ENCODE measurements at places on chromosomes 7 and 10. TPM values are rescaled to one million over a fixed set of nuclear protein-coding genes. Genes with fewer than 3 reads are reported as not detected.

GRCh38 chr10:4131407-4132215, 346.6 kb upstream of the KLF6 start:
- H3K27ac ChIP-seq, result no peak overlapping the region
- peak; percentile 75 for DNase-seq
- H3K27me3 ChIP-seq, result no peaks in the 10 kb centered on the region
- H3K4me3 ChIP-seq, result no peak overlapping the region

SPDYE2 gene
- total RNA-seq, result not detected

DNA sequence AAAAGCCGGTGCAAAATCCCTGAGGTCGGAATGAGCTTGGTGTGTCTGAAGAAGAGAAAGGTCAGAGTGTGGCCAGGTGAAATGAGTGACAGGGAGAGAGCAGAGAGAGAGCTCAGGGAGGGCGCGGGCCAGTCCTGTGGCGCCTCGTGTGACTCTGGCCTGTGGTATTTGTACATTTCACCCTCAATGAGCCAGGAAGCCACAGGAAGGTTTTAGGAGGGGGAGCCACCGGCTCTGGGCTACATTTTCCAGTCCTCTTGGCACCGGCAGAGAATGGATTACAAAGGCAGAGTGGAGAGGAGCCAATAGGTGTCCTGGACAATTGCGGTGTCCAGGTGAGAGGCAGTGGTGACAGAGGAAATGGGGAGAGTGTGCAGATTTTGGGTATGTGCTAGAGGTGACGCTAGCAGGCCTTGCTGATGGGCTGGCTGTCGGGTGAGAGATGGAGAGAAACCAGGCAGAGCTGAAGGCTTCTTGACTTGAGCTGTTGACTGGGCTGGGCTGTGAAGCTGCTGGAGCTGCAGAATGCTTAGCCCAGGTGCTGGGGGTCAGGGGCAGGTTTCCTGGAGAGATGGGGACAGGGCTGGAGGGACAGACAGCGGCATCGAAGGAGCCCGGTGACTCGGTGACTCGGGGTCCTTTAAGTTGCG, 38.1 kb downstream of the COL13A1 start:
- no peak for DNase-seq
- H3K27ac ChIP-seq, result no peak overlapping the region
- H3K4me1 ChIP-seq, result no peaks in the 10 kb centered on the region

GRCh38 chr7:37102518-37103137, 346.0 kb downstream of the ELMO1 start:
- DNase-seq, result no peak
- no peak overlapping the region for H3K27ac ChIP-seq
- H3K4me3 ChIP-seq, result no peak overlapping the region
- peaks cover 6% of the 10 kb centered on the region for H3K36me3 ChIP-seq
- H3K4me1 ChIP-seq, result peaks cover 6% of the 10 kb centered on the region
- no peaks in the 10 kb centered on the region for H3K27me3 ChIP-seq

FLNC gene
- total RNA-seq, result not detected

BHLHA15 gene
- total RNA-seq, result 0.33 TPM
